AG08395 (cell line): ENCODE measurements at places on chromosomes 1 and 21.

GRCh38 chr1:109917768-109918606 lies 7.3 kb downstream of the CSF1 start:
- no peak for DNase-seq

DNA sequence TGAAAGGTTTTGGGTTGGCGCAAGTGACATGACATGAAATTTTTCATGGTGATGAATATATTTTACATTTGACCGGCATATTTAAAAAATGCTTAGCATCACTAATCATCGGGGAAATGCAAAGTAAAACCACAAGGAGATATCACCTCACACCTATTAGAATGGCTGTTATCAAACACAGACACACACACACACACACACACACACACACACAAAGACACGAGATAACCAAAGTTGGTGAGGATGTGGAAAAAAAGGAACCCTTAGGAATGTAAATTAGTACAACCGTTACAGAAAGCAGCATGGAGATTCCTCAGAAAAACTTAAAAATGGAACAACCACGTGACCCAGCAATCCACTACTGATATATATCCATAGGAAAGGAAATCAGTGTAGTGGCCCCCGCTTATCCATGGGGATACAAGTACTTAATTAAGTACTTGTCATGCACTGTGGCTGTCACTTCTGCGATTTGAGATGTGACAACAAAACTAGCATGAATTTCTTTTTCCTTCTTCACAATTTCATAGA lies 15.9 kb upstream of the PRELP start:
- no peak for DNase-seq

GRCh38 chr1:235892734-235893413 lies 26.2 kb upstream of the LYST start:
- no peak for DNase-seq

- DNase-seq = no peak
These were observed 2.6 kb downstream of the SLAMF8 start for GRCh38 chr1:159829273-159829634.
